Effector CD8-positive, alpha-beta T cell (primary cell): ENCODE measurements at places on chromosomes 16 and 17.

DNA sequence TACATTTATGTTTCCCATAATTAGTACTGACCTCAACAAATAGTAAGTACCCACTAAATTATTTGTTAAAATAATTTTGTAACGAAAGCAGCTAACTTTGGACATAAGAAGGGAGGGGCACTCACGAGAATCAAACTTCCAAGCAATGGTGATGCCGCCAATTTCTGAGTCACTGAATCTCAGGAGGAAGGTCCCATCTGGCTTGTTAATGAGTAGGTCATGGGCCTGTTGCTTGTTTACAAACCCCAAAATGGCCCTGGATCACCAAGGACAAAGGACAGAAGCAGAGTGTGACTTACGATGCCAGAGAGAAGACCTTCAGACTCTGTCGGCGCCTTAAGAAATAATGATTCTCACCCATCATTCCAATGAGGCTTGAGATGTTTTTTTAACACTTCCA is 15.8 kb upstream of the GHDC start:
- DNase-seq, result no peak

- no peak for DNase-seq
These were observed 12.9 kb upstream of the TRIM25 start for GRCh38 chr17:56926704-56927103.

- DNase-seq, result peak; percentile 62
These were observed at the start of gene RDM1 for GRCh38 chr17:35930211-35931065. RDM1 (minus strand) TSS chr17:35930773; CDS start chr17:35930727, 46 bp downstream.

DNA sequence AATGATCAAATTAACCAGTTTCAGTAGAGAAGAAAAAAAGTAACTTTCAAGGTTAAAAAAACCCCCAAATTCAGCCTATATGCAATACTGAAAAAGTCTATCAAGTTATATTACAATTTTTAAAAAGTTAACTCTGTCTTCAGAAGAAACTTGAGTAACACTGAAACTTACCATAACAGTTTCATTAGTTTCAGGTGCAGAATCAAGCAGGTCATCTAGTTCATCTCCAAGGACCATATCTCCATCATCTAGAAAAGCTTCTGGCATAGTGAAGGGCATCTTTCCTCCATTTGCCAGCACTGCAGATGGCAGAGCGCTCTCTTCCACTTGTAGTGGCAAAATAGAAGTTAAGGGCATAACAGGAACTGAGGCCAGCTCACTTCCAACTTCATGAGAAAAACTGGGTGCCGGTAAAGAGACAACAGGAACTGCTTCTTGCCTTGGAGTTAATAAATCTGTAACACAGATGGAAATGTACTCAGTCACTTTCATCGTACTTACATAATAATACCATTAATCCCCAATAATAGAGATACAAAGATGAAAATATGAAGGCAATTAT is 22.9 kb downstream of the ZC3H7A start:
- no peak for DNase-seq

DNA sequence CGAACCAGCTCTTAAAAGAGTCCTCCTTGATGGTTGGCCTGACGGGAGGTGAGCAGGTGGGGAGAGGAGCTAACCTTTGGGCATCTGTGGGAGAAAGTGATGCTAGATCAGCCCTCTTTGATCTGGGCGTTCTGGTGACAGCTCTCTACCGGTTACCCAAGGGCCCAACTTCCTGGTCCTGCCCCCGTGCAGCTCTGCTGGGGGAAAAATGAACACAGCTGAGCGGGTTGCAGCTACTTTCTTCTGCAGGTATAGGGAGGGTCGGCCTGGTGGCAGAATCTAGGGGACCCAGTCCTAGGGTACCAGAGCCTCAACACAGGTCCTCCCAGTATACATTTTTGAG is 2.9 kb downstream of the SHISA9 start:
- DNase-seq, result no peak
